Lung microvascular endothelial cell (primary cell): ENCODE measurements at places on chromosomes 7 and 10.

- no peak for DNase-seq
These were observed 3.5 kb upstream of the AKR1D1 start for GRCh38 chr7:138072726-138073125.

DNA sequence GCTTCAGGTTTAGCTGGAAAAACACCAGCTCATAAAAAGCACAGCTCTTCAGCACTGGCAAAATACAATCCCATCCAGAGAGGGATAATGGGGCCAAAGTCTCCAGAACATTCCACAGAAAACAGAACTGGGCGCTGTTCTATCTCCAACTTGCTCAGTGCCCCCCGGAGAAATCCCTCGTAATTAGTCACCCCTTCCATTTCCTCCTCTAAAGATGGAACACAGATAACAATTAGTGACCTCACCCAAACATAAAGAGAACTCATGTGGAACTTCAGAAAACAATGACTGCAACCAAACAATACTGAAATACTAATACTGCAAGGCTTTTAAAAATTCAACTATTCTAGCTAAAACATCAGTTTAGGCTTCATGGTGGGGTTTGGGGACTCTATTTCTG lies 46.3 kb downstream of the KIAA1549 start:
- DNase-seq = peak; percentile 83

DNA sequence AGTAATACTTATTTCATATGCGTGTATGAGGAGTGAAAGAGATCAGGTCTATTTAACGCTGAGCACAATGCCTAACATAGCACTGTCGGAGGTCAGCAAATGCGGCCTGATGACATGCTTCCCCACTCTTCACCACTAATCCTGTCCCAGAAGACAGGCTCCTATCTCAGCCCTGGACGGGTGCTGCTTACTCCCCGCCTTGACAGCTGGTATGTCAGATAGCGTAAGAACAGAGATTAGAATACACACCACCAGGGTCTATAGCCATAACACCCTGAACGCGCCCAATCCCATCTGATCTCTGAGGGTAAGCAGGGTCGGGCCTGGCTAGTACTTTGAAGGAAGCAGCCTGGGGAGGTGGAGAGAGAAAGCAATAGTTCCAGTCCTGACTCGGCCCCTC lies 32.3 kb upstream of the TM9SF3 start:
- no peak for DNase-seq

DNA sequence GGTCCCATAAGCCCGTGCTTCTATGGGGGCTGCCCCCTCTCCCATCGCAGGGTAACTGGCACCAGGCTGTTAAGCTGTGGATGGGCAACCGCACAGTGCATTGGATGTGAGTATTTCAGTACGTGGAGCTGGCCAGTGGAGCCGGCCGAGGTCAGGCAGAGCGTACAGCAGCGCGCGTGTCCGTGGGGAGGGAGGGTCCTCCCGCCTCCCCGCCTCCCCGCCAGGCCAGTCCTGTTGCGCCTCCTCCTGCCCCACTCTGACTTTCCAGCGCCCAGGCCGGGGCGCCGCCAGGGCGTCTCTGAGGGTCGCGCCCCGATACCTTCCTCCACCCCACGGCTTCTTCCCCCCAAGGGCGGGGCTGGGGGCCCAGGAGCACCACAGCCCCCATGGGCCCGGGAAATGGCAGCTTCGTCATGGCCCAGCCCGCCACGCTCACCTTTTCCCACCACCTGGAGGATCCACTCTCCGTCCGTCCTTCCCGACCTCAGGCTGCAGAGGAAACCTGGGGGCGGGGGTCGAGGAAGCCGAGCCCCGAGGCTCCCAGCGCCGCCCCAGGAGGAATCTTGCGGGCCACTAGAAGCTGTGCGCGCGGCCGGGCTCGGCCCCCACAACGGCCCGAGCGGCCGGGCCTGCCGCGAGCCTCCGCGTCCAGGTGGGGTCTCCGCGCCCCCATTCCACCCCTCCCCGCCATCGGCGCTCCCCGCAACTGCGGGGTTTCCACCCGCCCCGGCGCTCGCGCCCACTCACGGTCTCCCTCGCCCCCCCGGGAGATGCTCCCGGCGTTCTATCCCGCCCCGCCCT lies 831 bp upstream of the PFKP start:
- peak; percentile 26 for DNase-seq

DNA sequence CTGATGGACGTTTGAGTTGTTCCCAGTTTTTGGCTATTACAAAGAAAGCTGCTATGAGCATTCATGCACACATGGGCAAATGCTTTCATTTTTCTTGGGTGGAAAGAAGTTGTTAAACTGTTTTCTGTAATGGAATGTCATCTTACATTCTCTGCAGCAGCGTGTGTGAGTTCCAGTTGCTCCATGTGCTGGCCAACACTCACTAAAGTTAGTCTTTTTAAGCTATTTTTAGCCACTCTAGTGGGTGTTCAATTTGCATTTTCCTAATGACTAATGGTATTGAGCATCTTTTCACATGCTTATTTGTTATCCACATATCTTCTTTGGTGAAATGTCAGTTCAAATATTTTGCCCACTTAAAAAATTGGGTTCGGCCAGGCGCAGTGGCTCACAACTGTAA lies 82.8 kb upstream of the COL13A1 start:
- DNase-seq = no peak
